Aortic smooth muscle cell (primary cell): ENCODE measurements at places on chromosomes 6 and 20. TPM values are rescaled to one million over a fixed set of nuclear protein-coding genes. Genes with fewer than 3 reads are reported as not detected.

NHSL1 gene
- total RNA-seq, result 4.3 and 4.6 TPM in 2 replicates

LYRM4 gene
- total RNA-seq, result 21.8 and 21.9 TPM in 2 replicates

CTAGE9 gene
- total RNA-seq, result not detected in 2 replicates

PRIM2 gene
- total RNA-seq, result 20.8 and 22.3 TPM in 2 replicates

OPRM1 gene
- total RNA-seq, result not detected in 2 replicates

MPC1 gene
- total RNA-seq, result 41.1 and 48.2 TPM in 2 replicates

TMEM200A gene
- total RNA-seq, result 71.9 and 102 TPM in 2 replicates

ADAM33 gene
- total RNA-seq, result 21.0 and 29.2 TPM in 2 replicates

TP53TG5 gene
- total RNA-seq, result 0.19 TPM in 1 of 2 replicates, not detected in the other

SIGLEC1 gene
- not detected in 2 replicates for total RNA-seq
